SHP77 treated with DMSO at 0.1 percent for 48 hours (cell line): ENCODE measurements at places on chromosomes 3 and 15.

GRCh38 chr15:34861214-34861613 is 65.9 kb upstream of the ACTC1 start:
- DNase-seq: no peak

DNA sequence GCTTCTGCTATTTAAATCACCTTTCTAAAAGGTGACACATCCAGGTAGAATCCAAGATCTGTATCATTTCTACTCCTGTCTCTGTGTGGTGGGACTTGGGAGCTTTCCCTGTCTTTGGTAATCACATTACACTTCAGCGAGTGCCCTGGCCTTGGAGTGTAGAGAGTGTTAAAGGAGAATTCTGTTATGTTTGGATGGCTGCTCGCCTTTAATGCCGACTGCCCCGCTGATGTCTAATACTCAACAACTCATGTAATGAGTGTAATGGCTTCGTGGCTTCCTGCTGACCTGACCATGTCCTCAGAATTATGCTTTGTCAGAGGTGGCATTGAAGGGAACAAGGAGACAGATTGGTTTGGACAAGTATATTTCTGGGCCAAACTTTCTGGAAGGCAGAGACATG is 66.3 kb upstream of the LRTM1 start:
- no peak for DNase-seq

GRCh38 chr3:7683426-7683825 is 818.2 kb upstream of the LMCD1 start:
- no peak for DNase-seq

DNA sequence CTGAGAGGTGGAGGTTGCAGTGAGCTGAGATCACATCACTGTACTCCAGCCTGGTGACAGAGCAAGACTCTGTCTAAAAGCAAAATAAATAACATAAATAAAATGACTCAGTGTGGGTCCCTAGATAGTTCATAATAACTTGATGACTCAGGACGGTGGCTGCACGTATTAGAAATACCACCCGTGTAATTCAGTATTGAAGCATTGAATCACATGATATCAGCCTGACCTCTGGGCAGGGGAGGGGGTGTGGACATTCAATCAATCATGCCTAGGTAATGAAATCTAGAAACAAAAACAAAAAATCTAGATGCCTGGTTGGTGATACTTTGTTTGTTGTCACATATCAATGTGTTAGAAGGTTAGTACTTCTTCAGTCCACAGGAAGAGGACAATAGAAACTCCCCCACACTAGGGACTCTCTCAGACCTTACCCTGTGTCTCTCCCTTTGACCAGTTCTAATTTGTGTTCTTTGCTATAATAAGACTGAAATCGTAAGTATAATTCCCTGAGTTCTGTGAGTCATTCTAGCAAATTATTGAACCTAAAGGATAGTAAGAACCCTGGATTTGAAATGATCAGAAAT is 177.3 kb downstream of the GAP43 start:
- DNase-seq: no peak

GRCh38 chr15:70478251-70478990 is 284.9 kb downstream of the UACA start:
- DNase-seq: no peak

GRCh38 chr3:112640930-112641801 is at the start of gene CCDC80:
CCDC80 (minus strand) TSS chr3:112641143; CDS start chr3:112639905, 1,238 bp downstream.
- peak; percentile 54 for DNase-seq

DNA sequence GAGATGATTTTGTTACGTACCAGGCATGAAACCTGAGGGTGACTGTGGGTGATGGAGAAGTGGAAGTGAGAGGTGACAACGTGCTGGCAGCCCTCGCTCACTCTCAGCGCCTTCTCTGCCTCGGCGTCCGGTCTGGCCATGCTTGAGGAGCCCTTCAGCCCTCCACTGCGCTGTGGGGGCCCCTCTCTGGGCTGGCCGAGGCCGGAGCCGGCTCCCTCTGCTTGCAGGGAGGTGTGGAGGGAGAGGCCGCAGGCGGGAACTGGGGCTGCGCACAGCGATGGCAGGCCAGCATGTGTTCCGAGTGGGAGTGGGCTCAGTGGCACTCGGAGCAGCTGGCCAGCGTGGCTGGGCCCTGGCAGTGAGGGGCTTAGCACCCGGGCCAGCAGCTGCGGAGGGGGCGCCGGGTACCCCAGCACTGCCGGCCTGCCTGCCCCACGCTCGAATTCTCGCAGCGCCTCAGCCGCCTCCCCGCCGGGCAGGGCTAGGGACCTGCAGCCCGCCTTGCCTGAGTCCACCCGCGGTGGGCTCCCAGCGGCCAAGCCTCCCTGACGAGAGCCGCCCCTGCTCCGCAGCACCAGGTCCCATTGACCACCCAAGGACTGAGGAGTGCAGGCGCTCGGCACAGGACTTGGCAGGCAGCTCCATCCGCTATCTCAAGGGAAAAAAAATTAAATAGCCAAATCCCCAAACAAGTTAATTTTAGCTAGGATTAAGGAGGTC is 29.7 kb upstream of the MYRIP start:
- no peak for DNase-seq

GRCh38 chr3:179072100-179072438 is 460 bp upstream of the ZMAT3 start:
- DNase-seq: no peak

- no peak for DNase-seq
Observed at GRCh38 chr15:72487070-72487797, 13.1 kb downstream of the ARIH1 start.

- no peak for DNase-seq
Observed at GRCh38 chr3:197283045-197283444, 15.4 kb downstream of the DLG1 start.

GRCh38 chr3:31832551-31832950 is 148.5 kb downstream of the OSBPL10 start:
- no peak for DNase-seq

DNA sequence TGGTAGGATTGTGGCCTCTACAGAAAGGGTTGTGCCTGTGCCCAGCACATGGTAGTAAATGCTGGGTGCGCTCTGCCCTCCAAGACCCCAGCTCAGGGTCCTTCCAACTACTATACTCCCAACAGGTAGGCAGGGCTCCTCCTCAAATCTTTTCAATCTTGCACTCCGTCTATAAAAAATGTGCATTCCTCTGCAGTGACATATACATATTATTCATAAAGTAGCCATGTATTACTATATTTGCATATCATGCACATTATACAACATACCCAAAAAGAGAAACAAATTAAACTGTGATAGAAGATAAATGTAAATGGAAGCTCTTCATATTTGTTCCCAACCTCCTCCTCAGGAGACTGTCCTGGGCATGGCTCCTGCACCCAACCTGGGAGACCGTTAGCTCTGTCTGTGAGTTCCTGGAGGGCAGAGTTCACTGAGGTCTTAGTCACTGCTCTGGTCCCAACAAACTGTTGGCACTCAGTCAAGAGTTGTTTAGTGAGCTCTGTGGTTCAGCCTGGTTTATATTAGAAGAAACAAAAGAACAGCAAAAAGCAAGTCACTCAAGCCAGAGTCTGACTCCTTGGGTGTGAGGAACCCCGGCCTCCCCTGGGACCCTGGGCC is 47.7 kb upstream of the GRIP2 start:
- no peak for DNase-seq

- no peak for DNase-seq
Observed at GRCh38 chr3:58051196-58051595, 43.0 kb downstream of the FLNB start.

- DNase-seq: no peak
Observed at GRCh38 chr3:54185740-54186139, 63.4 kb downstream of the CACNA2D3 start.

DNA sequence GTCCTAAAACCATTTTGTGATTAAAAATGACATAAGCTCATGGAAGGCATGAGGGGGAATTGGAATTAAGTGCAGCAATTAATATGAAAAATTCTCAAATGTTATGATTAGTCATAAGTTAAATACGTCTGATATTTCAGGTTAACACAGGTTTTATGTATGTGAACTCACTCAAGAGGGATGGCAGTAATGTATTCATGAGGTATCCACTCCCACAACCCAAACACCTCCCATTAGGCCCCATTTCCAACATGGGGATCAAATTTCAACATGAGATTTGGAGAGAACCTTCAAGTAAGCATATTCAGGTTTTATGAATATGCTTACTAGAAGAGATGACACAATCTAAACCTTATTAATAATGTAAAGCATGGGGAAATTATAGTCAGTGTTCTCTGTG is 41.6 kb upstream of the IL20RB start:
- DNase-seq: no peak

GRCh38 chr15:63380808-63381282 is 801 bp downstream of the CA12 start:
- no peak for DNase-seq

DNA sequence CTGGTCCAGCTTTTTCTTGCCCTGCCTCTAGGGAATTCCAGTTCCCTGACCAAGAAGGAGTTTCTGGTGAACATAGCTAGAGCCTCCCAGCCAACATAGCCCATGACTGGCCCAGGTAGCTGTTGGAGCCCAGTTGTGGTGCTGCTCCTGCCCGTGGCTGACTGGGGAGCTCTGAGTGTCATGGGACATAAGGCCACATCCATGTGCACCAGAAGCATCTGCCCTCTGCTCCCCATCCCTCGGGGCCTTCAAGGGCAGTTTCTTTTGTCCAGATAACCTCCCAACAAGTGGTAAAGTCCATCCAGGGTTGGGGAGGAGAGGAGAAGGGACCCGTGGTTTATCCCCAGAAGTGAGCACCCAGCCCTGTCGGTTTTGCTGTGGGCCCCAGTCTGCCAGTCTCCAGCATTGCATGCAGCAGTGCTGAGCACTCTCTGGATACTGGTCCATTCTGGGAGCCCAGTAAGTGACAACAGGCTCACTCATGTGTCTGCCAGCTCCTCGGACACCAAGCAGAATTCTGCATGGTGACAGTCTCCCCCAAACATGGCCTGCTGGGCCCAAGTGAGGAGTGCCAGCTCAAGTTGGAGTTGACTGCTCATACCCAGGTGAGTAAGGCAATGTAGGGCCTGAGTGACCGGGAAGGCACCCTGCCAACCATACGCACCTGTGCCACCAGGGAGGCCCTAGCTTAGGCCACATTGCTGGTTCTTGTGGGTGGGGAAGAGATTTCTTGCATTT is 28.8 kb downstream of the ACAA1 start:
- DNase-seq: no peak

DNA sequence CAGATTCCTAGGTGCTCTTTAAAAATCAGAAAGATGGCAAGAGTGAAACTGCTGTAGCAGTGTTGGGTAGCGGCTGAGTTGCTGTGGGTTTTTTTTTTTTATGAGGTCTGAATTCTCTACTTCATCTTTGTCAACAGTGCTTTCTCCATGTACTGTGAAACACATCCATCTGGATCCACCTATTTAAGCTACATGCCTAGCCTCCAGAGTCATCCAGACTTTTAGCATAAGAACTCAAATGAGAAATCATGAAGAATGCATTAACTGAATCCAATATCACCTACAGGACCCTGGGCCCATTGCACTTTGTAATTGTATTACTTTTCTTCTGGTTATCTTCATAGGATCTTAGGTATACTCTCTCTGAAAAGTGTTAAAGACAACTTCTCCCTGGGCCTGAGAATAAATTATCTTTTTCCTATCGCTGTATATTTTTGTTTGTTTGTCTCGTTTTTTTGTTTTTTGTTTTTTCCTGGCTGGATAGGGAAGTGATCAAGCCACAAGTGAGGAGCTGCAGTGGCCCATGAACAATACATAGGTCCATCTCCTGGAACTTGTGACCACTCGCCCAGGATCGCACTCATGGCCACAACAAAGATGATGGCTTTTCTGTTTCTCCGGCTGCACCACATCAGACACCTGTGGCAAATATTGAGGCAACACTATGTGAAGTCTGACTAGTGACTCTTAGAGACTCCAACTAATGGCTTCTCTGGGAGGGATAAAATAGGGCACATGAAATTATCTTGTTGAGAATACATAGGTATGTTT is 609.9 kb upstream of the AGTR1 start:
- DNase-seq: no peak

DNA sequence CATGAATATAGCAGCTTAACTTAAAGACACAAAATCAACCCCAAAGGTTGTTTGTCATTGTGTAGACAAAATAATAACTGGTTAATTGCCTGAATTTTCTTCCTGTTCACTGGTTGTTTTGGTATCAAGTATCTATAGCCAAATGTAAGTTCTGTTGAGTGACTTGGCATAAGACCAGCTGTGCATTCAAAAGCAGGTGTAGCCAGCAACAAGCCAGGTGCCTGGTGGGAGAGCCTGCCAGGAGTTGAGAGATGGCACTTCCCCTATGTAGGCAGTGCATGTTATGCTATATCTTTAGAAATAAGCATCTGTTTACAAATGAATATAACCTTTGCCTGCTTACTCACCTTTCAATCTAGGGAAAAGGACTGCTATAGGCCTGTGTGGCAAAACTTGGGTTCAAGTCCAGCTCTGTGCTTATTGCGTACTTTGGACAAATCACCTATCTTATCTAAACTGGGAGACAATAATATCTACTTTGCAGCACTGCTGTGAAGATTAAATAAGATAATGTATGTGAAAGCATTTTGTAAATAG is 84.9 kb upstream of the TBL1XR1 start:
- peak; percentile 73 for DNase-seq

DNA sequence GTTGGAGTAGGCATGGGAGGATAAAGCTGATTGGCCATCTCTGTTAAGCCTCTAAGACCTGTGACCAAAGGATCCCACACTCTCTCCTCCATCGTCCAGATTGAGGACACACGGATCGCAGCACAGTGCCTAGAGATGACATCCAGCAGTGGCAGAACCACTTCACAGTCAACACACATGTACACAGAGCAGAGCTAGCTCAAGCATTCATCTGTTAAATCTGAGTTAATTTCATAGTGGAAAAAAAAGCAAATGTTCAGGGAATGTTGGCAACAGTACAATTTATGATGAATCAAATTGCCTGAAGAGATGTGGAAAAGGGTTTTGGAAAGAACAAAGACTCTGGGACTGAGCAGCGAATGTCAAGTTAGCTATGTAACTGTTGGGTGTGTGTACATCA is 108.1 kb upstream of the PLAAT1 start:
- DNase-seq: no peak

GRCh38 chr3:46089237-46090011 is 62.1 kb upstream of the XCR1 start:
- DNase-seq: no peak

DNA sequence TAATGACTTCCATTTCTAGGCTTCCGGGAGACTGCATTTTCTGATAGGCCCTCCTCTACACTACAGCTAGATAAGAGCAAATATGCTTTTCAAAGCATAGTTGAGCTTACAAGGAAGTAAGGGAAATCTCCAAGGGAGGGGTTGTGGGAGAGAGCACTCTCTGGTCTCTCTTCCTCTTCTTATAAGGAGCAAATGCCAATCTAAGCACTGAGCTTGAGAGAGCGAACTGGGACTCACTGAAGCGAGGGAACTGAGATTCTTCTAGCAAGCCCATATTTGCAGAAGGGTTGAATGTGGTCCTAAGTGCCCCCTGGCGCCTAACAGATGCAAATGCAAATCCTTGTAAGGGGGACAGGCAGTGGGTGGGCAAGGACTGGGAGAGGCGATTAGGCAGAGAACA is 164.8 kb downstream of the ERC2 start:
- no peak for DNase-seq

GRCh38 chr15:27601239-27601960 is 497.7 kb downstream of the OCA2 start:
- DNase-seq: no peak

- no peak for DNase-seq
Observed at GRCh38 chr15:53693729-53694475, 65.6 kb downstream of the WDR72 start.

GRCh38 chr3:87541723-87542122 is 265.3 kb upstream of the POU1F1 start:
- no peak for DNase-seq

- DNase-seq: no peak
Observed at GRCh38 chr15:74643665-74644204, 28.1 kb downstream of the CLK3 start.
